SJSA1 (cell line): ENCODE measurements at places on chromosomes 16 and 17.

- no peak for DNase-seq
Measured at GRCh38 chr17:21177401-21177800, 36.6 kb downstream of the TMEM11 start.

DNA sequence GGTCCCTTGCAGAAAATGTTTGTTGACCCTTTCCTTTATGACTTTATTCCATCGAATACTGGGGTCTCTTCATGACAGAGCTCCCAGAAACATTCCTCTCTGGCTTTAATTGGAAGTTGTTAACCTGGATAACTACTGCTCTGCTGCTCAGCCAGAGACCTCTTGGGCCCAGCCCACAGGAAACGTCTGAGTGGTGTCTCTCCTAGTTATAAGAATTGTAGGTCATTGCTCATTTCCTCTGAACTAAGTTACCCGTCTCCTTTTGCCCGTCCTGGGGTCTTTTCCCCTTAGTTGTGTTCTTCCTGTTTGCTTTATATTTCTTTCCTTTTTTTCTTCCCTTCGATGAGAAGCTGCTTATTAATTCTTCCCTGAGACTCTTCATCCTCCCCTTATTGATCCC is 9.0 kb downstream of the MAP2K6 start:
- no peak for DNase-seq

DNA sequence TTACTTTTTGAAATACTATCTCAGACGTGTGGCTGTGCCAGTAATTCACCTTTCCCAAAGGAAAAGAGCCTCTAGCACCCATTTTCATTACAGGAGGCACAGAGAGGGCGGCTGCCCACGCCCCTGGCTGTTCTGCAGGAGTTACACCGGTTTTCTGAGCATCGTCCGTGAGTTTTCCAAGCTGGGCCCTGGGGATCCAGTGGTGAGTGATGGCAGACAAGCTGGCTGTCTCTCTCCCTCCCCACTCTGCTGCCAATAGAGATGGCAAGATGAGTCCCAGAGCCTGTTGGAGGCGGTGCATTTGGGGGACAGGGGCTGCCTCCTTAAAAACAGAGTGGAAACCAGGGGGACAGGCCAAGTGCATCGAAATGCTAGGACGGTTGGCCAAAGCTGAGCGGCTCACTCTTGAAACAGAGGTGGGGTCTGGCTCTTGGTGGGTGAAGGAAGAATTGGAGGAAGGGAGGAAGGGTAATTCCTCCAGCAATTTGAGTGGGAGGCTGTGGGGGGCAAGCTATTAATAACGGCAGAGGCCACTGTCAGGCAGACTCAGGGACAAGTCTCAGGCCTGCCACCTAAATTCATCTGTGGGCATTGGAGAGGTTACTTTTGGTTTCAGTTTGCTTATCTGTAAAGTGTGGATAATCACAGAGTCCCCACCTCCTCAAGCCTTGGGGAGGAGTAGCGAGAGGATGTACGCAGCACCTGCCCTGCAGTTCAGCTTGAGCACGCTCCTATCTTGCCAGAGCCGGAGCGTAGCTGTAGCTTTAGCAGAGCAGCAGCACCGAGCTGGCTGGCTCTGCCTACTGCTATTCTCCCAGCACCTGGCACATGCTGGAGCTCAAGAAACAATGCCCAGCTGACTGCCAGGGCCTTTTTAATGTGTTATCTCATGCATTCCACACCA is 7.5 kb upstream of the NOS2 start:
- no peak for DNase-seq

DNA sequence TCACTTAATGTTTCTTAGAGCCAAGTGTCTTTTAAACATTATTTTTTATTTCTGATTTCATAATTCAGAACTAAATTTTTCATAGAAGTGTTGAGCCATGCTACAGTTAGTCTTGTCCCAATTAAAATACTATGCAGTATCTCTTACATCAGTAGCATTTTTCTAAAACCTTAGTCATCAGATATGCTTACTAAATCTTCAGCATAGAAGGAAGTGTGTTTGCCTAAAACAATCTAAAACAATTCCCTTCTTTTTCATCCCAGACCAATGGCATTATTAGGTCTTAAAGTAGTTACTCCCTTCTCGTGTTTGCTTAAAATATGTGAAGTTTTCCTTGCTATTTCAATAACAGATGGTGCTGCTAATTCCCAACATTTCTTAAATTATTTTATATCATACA is 13.6 kb upstream of the BCAS3 start:
- no peak for DNase-seq

- DNase-seq, result no peak
Measured at GRCh38 chr16:86459266-86459665, 51.1 kb upstream of the FOXF1 start.

DNA sequence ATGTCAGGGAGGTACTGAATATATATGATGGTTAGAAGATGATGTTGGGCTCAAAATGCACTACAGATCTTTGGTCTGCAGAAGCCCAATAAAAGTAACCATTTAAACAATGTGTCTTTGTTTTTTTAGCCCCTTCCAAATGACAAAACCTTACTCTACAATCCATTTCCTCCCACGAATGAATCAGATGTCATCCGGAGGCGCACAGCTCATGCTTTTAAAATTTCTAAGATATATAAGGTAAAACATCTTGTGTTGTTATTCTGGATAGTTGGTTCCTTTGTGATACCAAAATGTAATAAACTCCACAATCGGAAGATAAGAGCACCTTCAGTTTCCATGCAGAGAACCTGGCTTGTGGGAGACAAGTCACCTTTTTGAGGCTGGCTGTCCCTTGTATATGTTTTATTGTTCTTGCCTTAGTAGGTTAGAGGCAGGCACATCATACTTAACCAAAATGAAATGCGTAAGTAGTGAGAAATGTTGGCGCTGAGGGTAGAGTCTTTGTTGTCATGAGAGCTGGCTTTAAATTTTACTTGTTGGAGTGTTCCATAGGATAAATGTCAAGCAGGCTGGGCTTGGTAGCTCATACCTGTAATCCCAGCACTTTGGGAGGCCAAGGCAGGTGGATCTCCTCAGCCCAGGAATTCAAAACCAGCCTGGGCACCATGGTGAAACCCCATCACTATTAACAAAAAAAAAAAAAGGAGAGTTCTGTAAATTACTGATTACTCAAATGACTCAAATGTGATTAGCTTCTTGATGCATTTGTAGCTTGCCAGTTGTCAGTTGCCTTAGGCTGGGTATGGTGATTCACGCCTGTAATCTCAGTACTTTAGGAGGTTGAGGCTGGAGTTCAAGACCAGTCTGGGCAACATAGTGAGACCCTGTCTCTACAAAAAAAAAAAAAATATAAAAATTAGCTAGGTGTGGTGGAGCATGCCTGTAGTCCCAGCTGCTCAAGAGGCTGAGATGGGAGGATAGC is 19.7 kb upstream of the SNTB2 start:
- no peak for DNase-seq

GRCh38 chr17:39709319-39709997 is 9.6 kb downstream of the ERBB2 start:
- DNase-seq, result no peak

GRCh38 chr16:89315791-89316581 is 98.5 kb downstream of the ZNF778 start:
- peak; percentile 83 for DNase-seq

- no peak for DNase-seq
Measured at GRCh38 chr17:73628642-73629552, 15.3 kb downstream of the SDK2 start.

DNA sequence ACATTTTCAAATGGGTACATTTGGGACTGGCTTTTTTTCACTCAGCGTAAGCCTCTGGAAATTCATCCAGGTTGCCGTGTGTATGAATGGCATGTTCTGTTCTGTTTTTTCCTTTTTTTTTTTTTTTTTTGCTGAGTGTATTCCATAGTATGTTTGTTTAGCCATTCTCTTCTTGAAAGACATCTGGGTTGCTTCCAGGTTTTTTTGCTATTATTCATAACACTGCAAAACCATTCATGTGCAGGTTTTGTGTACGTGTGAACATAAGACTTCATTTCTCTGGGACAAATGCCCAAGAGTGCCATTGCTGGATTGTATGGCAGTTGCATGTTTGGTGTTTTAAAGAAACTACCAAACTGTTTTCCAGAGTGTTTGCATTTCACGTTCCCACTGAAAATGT is 335.9 kb upstream of the TNRC6C start:
- DNase-seq, result no peak

DNA sequence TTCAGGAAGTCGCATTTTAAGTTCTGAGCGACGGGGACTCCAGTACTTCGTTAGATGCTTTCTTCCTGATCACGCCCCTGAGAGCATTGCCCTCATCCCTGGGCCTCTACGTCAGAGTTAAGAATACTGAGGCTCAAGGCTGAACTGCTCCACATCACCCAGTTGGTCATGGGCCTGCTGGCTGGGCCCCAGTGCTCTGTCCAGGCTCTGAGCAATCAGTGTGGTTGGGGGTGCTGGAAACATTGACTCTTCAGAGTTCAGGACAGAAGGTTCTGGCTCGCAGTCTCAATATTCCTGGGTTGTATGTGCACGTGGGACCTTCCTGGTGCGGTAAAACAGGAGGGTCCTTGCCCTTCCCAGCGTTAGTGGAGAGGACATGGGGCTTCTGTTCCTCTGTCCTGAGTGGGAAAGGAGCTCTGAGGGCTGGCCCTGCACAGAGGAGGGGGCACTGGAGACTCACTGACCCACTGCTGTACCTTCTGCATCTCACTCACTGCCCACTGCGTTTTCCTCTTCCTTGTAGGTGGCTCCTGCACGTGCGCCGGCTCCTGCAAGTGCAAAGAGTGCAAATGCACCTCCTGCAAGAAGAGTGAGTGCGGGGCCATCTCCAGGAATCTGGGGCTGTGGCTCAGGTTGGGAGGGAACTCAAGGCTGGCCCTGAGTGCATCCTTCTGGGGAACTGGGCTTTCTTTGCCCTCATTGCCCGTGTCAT is 518 bp downstream of the MT1E start:
- no peak for DNase-seq

DNA sequence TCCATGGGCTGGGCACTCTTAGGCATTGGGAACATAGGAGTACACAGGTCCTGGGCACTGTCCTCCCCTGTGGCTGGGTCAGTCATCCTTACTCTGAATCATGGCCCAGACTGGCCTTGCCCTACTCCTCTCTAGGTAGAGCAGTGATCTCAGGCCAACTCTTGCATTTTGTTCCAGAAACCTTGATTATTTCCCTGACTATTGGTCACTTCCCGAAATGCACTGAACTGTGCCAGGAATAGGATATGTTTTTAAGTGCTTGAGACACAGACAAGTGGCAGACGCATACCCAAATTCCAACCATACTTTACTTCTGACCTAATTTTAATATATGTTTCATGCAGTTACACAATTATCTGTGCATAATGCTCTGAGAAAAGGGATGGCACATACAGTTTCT is 10.3 kb downstream of the KRABD2 start:
- DNase-seq, result no peak

GRCh38 chr17:10215286-10215685 is 16.9 kb upstream of the GAS7 start:
- DNase-seq, result no peak

DNA sequence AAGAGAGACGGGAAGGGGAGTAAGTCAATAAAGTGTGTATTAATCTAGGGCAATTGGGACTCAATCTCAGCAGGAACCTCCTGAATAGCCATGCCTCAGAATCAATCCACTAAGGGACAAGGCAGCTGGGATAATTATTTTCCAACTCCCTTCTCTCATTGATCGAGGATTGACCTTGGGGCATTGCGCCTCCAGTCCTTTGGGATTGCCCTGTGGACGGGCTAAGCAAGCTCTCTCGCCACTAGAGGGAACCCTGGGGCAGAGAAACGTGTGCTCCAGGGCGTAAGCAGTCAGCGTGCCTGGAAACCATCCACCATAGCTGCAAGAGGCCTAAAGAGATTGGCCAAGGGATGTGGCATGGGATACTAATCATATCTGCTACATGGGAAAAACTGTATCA is 53.9 kb upstream of the ERCC4 start:
- DNase-seq, result peak; percentile 66

DNA sequence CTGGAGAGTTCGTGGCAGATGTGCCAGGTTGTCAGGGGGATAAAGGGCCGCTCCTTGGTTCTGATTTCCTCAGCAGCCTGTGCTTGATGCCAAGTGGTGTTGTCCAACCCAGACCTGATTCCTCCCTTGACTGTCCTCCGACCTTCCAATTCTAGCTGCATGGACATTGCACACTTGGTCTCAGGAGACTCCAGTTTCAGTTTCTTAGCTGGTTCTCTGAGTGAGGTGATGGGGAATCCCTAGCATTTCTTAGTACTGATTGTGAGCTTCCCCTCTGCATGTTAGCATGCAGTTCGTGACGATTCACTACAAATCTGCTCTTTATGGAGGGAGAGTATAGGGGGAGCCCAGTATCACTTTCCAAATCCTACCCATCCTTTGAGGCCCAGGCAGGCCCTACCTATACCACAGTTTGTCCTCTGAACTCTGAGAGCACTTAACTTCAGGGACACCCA is 12.4 kb upstream of the CCR7 start:
- DNase-seq, result no peak

DNA sequence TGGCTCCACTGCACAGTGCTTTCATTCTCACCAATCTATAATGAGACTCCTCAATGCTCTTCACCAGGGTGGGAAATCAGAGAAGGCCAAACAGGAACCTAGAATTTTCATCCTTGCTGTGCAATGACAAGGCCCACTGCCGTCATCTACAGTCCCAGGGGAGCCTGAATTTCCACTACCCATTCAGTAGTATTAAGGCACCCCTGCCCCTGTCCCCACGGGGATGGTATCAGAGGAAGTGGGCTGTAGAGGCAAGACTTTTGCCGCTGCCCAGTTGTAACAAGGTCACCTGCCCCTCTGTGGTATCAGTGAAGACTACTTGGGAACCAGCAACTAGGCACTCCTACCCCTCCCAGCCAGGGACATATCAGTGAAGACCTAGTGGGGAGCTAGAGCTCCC is 104.5 kb downstream of the C16orf78 start:
- no peak for DNase-seq

- no peak for DNase-seq
Measured at GRCh38 chr17:73018599-73018998, 73.9 kb downstream of the SLC39A11 start.

DNA sequence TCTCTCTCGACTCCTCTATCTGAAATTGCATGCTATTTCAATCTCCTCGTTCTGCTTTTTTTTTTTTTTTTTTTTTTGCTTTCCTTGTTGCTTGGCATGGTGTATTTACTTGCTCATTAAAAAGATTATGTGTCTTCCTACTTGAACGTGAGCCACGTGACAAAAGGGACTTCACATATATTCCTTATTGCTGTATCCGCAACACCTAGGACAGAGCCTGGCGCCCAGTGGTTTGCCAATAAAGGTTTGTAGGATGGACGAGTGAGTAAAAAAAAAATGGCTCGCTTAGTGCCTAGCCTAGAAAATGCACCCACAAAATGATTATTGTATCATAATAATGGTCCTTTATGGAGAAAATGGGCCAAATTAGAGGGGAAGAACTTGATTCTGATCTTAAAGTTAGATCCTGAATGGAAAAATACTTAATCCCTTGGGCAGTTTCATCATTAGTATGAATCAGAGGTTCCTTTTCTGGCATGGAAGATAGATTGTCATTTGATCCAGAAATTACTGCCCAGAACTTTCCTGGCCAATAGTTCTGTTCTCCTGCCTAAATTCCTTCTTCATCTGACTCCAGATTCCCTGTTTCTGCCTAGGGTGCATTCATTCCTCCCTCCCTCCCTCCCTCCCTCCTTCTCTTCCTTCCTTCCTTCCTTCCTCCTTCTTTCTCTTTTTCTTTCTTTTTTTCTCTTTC is 13.6 kb upstream of the TMEM220 start:
- no peak for DNase-seq

GRCh38 chr17:43917348-43918025 is 10.2 kb upstream of the MPP2 start:
- no peak for DNase-seq

GRCh38 chr17:8117980-8118768 is at the start of gene ALOXE3:
TSS of gene ALOXE3 (minus strand) at chr17:8118514. CDS start at chr17:8117990, 524 bp downstream.
- DNase-seq, result no peak
